ENCODE measurements at places on chromosomes 5 and 9. TPM values are rescaled to one million over a fixed set of nuclear protein-coding genes. Genes with fewer than 3 reads are reported as not detected.
A peak's percentile ranks its signal among the peaks of the same experiment; 100 is the strongest.

Gene SLC36A2
- total RNA-seq: not detected

Gene CBY3
- total RNA-seq: 0.40 TPM

Gene COL23A1
- 0.60 TPM for total RNA-seq

Gene PCDH1
- not detected for total RNA-seq

Gene ELAVL2
- not detected for total RNA-seq

Gene SLC1A3
- total RNA-seq: 1.9 TPM

Gene VCAN
- total RNA-seq: 0.44 TPM

Gene PCDHB8
- total RNA-seq: not detected

DNA sequence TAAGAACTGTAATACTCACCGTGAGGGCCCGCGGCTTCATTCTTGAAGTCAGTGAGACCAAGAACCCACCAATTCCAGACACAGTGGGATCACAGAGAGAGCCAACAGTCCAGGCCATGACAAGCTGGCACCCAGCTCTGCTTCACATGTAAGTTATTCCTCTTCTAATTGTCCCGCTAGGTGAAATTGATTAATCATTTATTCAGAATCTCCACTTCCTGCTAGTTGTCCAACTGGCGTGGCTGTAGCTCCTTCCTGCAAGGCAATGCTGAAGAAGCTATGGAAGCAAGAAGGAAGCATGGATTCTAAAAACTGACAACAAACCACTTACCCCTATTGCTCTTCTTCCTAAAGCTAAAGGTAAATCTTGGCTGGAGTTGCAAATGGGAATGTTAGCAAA is 30.0 kb upstream of the GLRX start:
- H3K36me3 ChIP-seq: no peaks in the 10 kb centered on the region
- peaks cover 12% of the 10 kb centered on the region for H3K27me3 ChIP-seq
- no peak overlapping the region for H3K4me3 ChIP-seq
- peaks cover 2% of the 10 kb centered on the region for H3K4me1 ChIP-seq
- no peak overlapping the region for H3K27ac ChIP-seq

DNA sequence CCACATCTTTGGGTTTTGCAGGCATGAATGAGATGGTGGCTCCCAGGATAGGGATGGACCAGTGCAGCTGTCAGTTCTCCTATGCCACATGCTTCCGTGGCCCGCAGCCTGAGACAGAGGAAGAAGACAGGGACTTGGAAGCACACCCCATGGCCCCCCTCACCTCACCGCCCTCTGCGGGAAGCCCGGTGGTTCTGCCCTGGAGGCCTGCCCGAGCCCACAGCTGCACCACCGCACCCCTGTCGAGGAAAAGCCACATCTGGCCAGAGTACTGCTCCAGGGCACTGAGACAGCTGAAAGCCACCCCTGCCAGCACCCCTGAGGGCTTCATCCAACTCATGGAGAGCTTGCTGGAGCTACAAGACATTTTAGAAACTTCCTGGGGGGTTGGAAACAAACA is 7.6 kb upstream of the TRMT10B start:
- H3K4me1 ChIP-seq: no peaks in the 10 kb centered on the region
- DNase-seq: no peak
- no peak overlapping the region for H3K4me3 ChIP-seq
- H3K27ac ChIP-seq: no peak overlapping the region

DNA sequence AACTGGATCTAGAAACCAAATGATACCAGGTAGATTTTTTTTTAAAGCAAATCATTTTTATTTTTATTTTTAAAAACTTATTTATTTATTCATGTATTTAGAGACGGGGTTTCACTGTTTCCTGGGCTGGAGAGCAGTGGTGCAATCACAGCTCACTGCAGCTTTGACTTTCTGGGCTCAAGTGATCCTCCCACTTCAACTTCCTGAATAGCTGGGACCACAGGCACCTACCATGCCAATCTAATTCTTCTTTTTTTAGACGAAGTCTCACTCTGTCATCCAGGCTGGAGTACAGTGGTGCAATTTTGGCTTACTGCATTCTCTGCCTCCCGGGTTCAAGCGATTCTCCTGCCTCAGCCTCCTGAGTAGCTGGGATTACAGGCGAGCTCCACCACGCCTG is 41.3 kb upstream of the CDK20 start:
- no peak for DNase-seq
- no peaks in the 10 kb centered on the region for H3K36me3 ChIP-seq
- no peak overlapping the region for H3K4me3 ChIP-seq
- no peaks in the 10 kb centered on the region for H3K4me1 ChIP-seq
- no peak overlapping the region for H3K27ac ChIP-seq

DNA sequence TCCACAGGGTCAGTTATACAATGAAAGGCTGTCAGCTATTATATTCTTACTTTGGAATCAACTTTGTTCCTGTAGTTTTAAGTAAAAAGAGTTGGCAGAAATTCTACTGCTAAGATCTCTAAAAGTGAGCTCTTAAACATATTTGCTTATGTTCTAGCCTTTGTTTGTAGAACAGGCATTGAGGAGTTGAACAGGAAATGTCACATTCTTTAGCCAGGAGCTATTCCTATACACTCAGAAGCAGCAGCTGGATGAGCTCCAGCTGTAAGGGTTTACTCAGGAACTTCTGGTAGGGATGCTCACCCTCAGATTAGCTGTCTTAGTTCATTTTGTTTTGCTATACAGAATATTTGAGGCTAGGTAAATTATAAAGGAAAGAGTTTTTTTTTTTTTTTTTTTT is 22.4 kb upstream of the SPINK14 start:
- no peak for DNase-seq
- no peaks in the 10 kb centered on the region for H3K4me1 ChIP-seq
- peaks cover 2% of the 10 kb centered on the region for H3K27me3 ChIP-seq

DNA sequence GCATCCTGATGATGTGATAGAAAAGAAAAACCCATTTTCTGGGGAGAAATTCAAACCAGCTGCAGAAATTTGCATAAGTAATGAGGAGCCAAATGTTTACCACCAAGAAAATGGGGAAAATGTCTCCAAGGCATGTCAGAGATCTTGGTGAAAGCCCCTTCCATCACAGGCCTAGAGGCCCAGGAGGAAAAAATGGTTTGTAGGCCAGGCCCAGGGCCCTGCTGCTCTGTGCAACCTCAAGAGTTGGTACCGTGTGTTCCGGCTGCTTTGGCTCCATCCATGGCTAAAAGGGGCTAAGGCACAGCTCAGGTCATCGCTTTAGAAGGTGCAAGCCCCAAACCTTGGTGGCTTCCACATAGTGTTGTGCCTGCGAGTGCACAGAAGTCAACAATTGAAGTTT is 543.1 kb downstream of the ZNF608 start:
- no peak overlapping the region for H3K4me3 ChIP-seq
- H3K27me3 ChIP-seq: no peaks in the 10 kb centered on the region
- H3K36me3 ChIP-seq: peaks cover 2% of the 10 kb centered on the region

DNA sequence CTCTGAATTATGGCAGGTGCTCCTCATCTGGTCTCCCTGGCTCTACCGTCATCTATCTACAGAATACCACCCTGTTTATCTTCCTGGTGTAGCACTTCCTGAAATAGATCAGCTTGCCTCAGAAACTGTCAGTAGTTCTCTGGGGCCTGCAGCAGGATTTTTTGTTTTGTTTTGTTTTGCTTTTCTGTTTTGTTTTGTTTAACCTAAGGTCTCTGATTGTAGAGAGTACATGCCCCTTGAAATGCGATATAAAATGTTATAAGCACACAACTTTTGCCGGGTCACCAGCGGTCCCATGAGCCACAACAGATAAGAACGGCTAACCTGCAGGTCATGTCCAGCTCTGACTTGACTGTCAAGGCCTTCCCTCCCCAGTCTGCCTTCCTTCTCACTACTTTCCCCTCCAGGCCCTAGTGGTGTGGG is 26.6 kb upstream of the CREBRF start:
- H3K36me3 ChIP-seq: peaks cover 7% of the 10 kb centered on the region
- H3K27ac ChIP-seq: no peak overlapping the region
- H3K4me1 ChIP-seq: peaks cover 7% of the 10 kb centered on the region
- no peaks in the 10 kb centered on the region for H3K27me3 ChIP-seq
- no peak for DNase-seq

GRCh38 chr5:172167895-172168294 is 20.1 kb downstream of the STK10 start:
- H3K27ac ChIP-seq: peak overlapping the region; percentile 34
- H3K4me1 ChIP-seq: peaks cover 53% of the 10 kb centered on the region
- DNase-seq: no peak
- no peaks in the 10 kb centered on the region for H3K27me3 ChIP-seq
- H3K36me3 ChIP-seq: peaks cover 30% of the 10 kb centered on the region

- peaks cover 6% of the 10 kb centered on the region for H3K36me3 ChIP-seq
- H3K4me3 ChIP-seq: no peak overlapping the region
- H3K4me1 ChIP-seq: peaks cover 5% of the 10 kb centered on the region
- DNase-seq: no peak
Observed at GRCh38 chr9:7961076-7961475, 161.5 kb upstream of the DMAC1 start.

GRCh38 chr5:77463905-77464304 is 28.2 kb downstream of the WDR41 start:
- H3K27ac ChIP-seq: no peak overlapping the region
- DNase-seq: no peak
- H3K4me3 ChIP-seq: no peak overlapping the region
- H3K4me1 ChIP-seq: peaks cover 6% of the 10 kb centered on the region
- no peaks in the 10 kb centered on the region for H3K27me3 ChIP-seq
- peaks cover 20% of the 10 kb centered on the region for H3K36me3 ChIP-seq

GRCh38 chr5:18967637-18968036 is 1020.4 kb downstream of the CDH18 start:
- no peak overlapping the region for H3K4me3 ChIP-seq
- DNase-seq: no peak
- no peaks in the 10 kb centered on the region for H3K4me1 ChIP-seq
- H3K27ac ChIP-seq: no peak overlapping the region
- H3K36me3 ChIP-seq: no peaks in the 10 kb centered on the region

- H3K27me3 ChIP-seq: peaks cover 32% of the 10 kb centered on the region
- no peak overlapping the region for H3K27ac ChIP-seq
- DNase-seq: no peak
Observed at GRCh38 chr9:108780942-108781734, 74.6 kb downstream of the ACTL7B start.

DNA sequence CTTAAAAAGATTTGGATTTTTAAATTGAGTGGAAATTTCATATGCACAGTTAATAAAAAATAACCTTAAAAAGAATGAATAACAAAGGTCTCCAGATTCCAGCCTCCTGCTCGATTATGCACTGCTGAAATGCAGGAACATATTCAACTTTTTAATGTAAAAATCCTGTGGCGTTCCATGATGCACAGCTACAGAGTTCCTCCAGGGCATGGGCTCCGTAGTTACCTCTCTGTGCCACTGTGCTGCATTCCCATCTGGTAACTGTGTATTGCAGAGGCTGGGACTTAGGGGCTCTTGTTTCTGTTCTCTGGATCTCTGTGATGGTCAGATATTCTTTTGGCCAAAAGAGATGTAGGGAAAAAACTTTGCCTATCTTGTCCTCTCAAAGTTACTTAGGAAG is 31.5 kb upstream of the EQTN start:
- H3K4me1 ChIP-seq: peaks cover 3% of the 10 kb centered on the region
- no peak for DNase-seq
- no peak overlapping the region for H3K4me3 ChIP-seq
- peaks cover 2% of the 10 kb centered on the region for H3K36me3 ChIP-seq

GRCh38 chr9:89774858-89775370 is 170.1 kb downstream of the GADD45G start:
- no peak overlapping the region for H3K4me3 ChIP-seq
- H3K27me3 ChIP-seq: peaks cover 14% of the 10 kb centered on the region
- no peak for DNase-seq
- no peak overlapping the region for H3K27ac ChIP-seq
- H3K4me1 ChIP-seq: peaks cover 5% of the 10 kb centered on the region

DNA sequence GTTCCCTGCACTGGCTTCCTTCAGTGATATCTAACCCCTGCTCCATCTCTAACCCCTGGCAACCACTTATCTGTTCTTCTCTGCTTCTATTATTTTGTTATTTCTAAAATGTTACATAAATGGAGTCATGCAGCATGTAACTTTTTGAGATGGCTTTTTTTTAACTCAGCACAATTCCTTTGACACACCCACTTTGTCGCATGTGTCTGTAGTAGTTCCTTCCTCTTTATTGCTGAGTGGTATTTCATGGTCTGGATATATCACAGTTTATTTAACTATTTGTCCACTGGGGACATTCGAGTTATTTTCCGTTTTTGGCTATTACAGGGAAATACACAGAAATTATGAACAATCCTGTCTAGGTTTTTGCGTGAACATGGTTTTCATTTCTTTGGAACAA is 200.2 kb downstream of the TRIO start:
- no peak for DNase-seq
- peaks cover 4% of the 10 kb centered on the region for H3K27me3 ChIP-seq
- H3K27ac ChIP-seq: no peak overlapping the region
- no peaks in the 10 kb centered on the region for H3K36me3 ChIP-seq

DNA sequence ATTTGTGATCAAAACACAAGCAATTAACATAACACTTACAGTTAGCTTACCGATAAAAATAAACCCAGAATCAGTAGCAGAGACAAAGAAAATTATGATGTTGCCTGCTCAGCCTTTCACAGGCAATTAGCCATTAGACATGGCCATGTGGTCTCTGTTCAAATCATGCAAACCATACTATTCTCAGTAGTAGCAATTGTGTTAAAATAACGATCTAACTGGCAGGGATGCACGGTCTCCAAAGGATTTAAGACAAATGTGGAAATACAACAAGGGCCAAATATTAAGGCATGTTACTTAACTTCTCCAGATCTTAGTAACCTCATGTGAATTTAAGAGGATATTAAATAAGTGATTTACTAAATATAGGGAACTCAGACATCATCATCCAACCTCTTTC is 59.5 kb downstream of the PTBP3 start:
- no peak overlapping the region for H3K27ac ChIP-seq
- DNase-seq: no peak
- H3K4me3 ChIP-seq: no peak overlapping the region

- peaks cover 49% of the 10 kb centered on the region for H3K27me3 ChIP-seq
- H3K4me1 ChIP-seq: peaks cover 8% of the 10 kb centered on the region
- H3K36me3 ChIP-seq: no peaks in the 10 kb centered on the region
- no peak within 1 kb of the TSS for H3K4me3 ChIP-seq
- DNase-seq: no peak
Observed at GRCh38 chr5:33891788-33892619, at the start of gene ADAMTS12. TSS of gene ADAMTS12 (minus strand) at chr5:33891990. CDS start at chr5:33891856, 134 bp downstream.

DNA sequence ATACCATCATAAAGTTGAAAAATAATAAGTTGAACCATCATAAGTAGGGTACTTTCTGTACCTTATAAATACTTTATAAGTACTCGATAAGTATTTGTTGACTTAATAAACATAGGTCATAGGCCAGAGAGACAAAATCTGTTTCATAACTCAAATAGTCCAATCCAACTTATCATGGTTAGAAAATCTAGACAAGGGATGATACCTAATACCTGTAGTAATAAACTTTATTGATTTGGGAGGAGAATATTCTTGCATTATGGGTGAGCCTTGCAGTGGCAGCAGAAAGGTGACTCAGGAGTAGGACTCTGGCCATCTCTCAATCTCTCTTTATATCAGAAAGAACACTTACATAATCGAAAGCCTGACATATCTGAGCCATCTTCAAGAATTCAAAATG is 466.8 kb upstream of the GRIN3A start:
- no peaks in the 10 kb centered on the region for H3K27me3 ChIP-seq
- DNase-seq: no peak
- no peaks in the 10 kb centered on the region for H3K4me1 ChIP-seq
- no peak overlapping the region for H3K27ac ChIP-seq
- H3K4me3 ChIP-seq: no peak overlapping the region

GRCh38 chr9:126336736-126337325 is 10.2 kb downstream of the MVB12B start:
- H3K36me3 ChIP-seq: peaks cover 19% of the 10 kb centered on the region
- no peak overlapping the region for H3K27ac ChIP-seq
- no peak overlapping the region for H3K4me3 ChIP-seq
- H3K27me3 ChIP-seq: no peaks in the 10 kb centered on the region
